Activated CD4-positive, alpha-beta T cell treated with anti-CD3 and anti-CD28 coated beads, Interleukin-2, amount 10 ng/mL, durations not matched to agents 7 days and 5 days (primary cell): ENCODE measurements at places on chromosomes 12 and 14.

DNA sequence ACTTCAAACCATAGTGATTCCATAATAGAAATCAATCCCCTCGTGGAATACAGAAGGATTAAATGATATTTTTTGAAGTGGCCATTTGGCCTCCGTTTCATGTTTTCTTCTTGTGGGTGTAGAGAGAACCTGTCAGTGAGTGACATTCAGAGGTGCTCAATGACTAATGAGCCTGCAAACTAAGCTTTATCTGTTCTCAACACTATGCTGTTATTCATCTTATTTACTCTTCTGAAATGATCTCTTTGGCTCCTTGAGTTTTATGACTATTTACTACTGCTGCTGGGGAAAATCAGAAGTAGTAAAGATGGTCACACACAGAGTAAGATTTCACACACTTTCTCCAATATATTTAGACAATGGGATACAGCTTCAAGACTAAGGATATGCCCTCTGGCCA lies 30.4 kb downstream of the ATP2B1 start:
- DNase-seq: no peak

DNA sequence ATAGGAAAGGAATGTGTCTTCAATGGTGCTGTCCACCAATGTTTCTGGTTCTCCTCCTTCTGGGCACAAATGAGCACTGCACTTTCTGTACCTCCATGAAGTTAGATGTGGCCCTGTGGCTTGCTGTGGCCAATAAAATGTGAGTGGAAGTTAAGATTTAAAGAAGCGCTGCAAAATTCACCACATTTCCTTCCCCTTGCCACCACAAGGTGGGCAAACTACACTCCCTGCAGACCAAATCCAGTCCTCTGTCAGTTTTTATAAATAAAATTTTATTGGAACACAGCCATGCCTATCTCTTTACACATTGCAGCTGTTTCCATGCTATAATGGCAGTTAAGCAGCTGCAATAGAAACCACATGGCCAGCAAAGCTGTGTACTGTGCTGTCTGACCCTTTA lies 141.4 kb upstream of the TMPO start:
- DNase-seq: no peak

DNA sequence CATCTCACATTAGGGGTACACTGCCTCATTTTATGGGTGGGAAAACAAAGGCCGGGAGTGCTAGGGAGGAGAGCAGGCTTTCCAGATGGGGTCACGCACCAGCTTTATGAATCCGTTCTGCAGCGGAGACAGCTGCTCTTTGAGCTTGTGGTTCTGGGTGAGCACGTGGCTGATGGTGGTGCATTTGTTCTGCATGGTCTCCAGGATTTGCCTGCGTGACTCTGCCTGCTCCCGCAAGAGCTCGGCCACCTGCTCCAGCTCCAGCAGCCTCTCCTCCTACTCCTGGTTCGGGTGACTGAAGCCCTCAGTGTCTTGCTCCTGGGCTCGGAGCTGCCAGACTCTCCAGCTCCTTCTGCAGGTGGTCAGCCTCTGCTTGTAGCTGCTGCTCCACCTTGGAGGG lies 23.6 kb upstream of the BLTP3B start:
- DNase-seq: no peak

DNA sequence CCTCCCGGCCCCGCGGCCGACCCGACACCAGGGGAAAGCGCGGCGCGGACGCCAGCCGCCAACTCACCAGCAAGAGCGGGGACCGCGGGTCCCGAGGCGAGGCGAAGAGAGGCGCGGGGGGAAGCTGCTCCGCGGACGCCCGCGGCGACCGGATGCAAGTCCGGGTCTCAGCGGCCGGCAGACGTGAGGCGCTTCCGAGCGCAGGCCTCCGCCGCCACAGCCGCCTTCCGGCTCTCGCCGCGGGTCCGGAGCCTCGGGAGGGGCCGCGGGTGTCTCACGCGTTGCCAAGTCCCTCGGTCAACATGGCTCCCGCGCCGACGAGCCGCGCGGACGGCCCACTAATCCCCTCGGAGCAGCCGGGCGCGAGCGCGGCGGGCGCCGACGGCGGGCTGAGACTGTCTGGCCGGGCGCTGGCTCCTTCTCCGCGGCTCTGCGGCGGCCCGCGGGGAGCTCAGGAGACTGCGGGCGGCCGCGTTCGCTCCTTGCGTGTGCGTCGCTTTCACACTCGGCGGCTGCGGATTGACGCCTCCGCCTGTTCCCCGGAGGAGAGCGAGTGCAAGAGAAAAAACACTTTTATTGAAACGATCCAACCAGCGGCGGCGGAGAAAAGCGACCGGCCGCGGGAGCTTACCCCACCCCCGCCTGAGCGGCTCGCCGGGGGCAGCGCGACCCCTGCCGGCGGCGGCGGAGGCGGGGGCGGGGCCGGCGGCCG lies at the start of gene CDK17:
CDK17 (minus strand) TSS at position 521 of the 712 bp plus-strand sequence. CDS start 65,603 bp downstream, outside the sequence.
- peak; percentile 90 for DNase-seq

GRCh38 chr14:73424453-73424852 lies 33.9 kb downstream of the NUMB start:
- no peak for DNase-seq

- no peak for DNase-seq
Measured at GRCh38 chr14:90839889-90840266, 23.6 kb upstream of the TTC7B start.

GRCh38 chr12:101941306-101942249 lies 64.2 kb downstream of the DRAM1 start:
- DNase-seq: no peak

GRCh38 chr14:104856869-104857860 lies 7.9 kb upstream of the CEP170B start:
- no peak for DNase-seq

DNA sequence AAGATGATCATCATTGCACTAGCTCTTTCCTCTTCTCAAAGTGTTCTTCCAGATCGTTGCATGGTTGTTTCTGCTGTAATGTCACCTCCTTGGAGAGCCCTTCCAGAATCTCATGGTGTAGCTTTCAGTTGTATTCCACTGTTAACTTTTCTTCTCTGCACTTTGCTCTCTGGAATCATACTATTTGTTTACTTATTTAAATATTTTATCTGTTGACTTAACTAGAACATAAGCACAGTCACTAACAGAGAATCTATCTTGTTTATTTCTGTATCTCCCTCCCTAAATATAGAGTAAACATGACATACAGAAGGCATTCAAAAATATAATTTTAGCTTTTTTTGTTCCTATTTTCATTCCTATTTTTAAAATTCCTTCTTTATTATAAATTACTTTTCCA lies 11.8 kb downstream of the LIN7A start:
- no peak for DNase-seq

DNA sequence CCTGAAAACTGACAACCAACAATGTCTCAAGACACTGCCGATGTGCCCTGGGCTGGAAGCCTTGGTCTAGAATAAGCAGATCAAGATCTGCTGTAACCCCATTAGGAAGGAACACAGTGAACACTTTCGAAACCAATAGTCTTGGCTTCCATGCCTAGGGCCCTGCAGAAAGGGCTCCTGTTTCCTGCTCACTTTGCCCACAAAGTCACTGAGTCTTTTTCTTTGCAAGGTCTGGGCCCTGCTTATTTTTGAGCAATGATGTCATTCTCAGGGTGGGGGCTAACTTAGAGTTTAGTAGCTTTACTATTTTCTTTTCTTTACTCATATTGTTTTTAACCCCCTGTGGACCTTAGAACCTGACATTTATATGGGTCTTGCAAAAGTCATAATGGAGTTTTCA lies 704.2 kb upstream of the TMEM132C start:
- DNase-seq: no peak

GRCh38 chr12:709455-710020 lies 42.8 kb upstream of the WNK1 start:
- no peak for DNase-seq

DNA sequence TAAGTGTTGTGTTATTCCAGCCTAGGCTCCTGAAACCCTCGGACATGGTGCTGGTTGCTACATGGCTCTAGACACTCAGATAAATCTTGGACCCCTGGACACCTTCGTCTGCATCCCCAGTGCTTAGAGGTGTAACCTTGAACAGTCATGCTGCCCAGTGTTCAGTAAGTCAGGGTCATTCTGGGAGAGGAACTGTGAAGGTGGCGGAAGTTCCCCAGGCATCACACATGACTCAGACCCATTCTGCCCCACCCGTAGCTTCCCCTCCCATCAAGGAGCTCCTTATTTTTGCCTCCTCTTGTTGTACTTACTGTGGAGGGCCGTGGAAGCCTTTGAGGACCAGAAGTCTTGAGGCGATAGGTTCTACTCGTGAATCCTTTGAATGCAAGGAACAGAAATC lies 18.1 kb upstream of the SSPN start:
- DNase-seq: no peak

GRCh38 chr12:110352401-110352800 lies 51.1 kb downstream of the ANAPC7 start:
- no peak for DNase-seq

DNA sequence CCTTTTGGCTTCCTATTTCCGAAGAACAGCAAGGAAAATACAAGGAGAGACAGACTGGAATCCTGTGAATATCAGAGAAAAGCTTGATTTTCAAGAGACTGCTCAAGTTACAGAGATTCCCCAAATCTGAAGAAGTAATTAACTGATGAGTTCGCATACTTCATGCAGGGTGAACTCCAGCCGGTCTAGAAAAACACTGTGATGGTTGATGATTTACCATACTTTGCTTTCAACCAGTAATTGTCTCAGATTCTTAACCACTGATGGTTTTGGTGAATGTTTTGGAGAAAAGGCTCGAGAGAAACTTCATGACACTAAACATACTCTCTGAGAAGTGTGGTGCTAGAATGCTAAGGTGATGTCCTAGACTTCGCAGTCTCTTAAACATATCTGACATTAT lies 4.4 kb upstream of the PLXNC1 start:
- DNase-seq: no peak

GRCh38 chr14:75711105-75711795 lies 50.2 kb downstream of the TTLL5 start:
- DNase-seq: peak; percentile 41

- no peak for DNase-seq
Measured at GRCh38 chr14:35180179-35180578, 57.8 kb downstream of the PRORP start.

- DNase-seq: no peak
Measured at GRCh38 chr12:70795608-70796007, 124.9 kb downstream of the PTPRR start.

DNA sequence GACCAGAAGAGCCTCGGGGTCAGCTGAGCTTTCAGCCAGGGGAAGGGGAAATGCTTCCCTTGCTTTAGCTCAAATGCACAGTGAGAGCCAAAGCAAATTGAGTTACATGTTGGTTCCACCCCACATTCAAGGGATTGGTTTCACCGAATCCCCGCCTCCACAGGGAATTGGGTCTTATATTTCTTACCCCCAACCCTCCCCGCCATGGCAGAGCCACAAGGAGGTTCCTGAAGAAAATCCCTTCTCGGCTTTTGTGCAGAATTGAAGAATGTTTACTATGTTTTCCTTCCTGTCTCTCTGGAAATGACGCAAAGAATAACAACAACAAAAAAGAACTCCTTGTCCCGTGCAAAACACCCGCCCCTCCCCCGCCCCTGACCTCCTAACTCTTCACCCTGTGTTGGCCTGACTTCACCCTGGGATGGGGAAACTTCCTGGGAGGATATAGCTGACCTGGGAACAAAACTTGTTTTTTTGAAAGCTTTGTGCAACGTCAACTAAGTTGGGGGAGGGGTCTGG lies 21.9 kb upstream of the CIPC start:
- DNase-seq: no peak

DNA sequence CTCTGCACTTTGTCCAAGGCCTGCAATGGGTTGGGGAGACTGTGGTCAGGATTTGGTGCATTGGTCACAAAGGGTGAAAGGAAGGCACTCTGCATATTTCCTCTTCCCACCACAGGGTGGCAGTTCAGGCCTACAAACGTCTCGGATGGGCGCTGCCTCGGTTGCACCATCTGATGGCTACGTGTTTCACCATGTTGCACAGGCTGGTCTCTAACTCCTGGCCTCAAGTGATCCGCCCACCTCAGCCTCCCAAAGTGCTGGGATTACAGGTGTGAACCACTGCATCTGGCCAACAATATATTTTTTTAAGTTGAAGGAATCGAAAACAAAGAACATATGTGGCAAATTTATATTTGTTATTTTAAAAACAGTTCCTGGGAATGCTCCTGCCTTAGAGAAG lies 35.1 kb downstream of the TMBIM6 start:
- peak; percentile 67 for DNase-seq

DNA sequence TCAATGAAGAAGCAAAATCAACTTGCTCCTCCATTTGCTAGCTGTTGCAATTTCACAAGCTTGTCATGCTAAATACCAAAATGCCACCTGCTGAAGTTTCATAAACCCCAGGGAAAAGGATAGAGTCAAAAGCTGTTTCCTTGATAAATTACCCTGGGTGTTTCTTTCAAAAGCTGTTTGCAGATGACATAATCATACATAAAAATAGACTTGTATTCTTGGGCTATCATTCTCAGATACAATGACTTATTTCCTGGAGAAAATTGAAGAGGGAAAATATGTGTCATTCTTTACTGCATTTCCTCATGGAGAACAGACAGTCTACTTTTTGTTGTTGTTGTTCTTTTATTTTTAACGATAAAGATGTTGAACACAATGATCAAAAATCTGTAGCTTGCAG lies 119.2 kb downstream of the GALC start:
- no peak for DNase-seq

DNA sequence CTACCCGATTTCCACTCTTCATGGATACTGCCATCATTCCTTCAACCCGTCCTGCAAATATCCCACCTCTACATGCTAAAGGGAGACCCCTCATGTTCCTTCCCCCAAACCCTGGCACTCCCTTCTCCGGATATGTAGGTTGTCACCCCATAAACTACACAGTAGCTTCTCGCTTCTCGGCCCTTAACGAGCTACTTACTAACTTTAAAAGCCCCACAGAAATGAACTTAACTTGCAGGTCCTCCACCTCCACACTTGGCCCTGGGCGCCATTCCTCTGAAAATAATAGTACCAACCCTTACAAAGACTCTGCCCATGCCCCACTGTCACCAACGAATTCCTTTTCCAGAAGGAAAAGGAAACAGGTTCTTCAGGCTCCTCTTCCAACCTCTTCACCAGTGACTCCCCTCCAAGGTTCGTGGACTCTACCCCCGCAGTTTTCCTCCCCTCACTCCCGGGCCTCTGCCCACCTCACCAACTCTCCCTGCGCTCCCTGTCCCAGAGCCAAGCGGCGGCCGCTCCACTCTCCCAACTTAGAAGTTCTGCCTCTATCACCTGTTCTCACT lies 1.2 kb downstream of the SPPL3 start:
- no peak for DNase-seq
